Omental fat pad (tissue), 4 donors: ENCODE measurements at places on chromosomes 7 and 10.

DNA sequence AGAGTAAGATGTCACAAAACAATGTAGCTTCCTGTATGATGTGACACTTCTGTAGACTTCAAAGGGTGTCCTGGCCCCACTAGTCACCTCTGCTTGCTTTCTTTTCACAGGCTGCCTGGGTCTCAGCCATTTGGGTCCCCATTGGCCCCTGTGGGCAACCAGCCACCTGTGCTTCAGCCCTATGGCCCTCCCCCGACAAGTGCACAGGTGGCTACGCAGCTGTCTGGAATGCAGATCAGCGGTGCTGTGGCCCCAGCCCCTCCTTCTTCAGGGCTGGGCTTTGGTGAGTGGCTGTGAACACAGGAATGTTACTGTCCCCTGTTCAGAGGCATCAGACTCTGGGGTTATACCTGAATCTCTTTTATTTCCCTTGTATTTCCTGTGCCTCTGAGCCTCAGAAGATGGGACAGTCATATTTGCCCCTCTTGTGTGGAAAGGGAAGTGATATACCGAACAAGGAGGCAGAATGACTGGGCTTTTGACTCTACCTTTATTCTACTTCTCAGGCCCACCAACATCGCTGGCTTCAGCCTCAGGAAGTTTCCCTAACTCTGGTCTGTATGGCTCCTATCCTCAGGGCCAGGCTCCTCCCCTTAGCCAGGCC, 15.4 kb downstream of the SEC24C start:
- no peak for DNase-seq

DNA sequence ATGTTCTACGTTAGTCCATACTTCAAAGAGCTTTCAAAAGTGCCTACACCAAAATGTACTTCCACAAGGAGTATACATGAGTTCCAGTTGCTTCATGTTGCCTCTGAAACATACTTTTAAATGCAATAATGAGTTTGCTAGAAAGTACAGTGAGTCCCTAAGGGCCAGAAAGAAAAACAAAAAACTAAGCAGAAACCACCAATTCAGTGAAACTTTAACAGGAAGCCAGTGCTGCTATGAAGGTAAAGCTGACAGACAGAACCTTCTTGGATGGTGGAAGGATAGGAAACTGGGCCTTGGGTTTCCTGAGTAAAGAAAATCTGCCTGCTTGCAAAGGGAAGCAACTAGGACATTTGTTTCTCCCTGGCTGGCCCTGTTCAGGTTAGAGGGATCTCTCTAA, 104.2 kb downstream of the CTTNBP2 start:
- no peak for DNase-seq

DNA sequence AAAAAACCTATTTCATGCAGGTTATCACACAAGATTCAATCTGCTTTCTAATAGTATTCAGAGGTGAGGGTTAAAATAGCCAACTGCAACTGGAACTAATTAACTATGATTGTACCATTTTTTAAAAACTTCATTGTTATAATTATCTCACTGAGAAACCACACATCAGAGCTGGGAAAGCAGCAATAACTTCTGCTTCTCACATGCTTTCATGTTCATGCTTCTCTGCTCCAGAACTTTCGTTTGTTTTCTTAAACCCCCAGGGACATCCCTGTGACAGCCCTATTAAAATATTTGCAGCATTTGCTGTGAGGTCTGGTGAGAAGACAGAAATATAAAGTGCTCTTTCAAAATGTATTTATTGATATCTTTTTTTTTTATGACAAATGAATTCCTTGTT, 389.0 kb upstream of the SORCS1 start:
- no peak for DNase-seq

- DNase-seq = no peak
These were observed 58.7 kb upstream of the COMTD1 start for GRCh38 chr10:75294518-75294865.

- no peak for DNase-seq
These were observed 34.5 kb downstream of the GOT1 start for GRCh38 chr10:99395750-99396445.

- DNase-seq = no peak
These were observed 64.9 kb upstream of the ADRB1 start for GRCh38 chr10:113978802-113979201.

- no peak for DNase-seq
These were observed 183.7 kb downstream of the SORCS1 start for GRCh38 chr10:106980495-106981451.

GRCh38 chr7:31335884-31336201, 4.7 kb downstream of the NEUROD6 start:
- no peak for DNase-seq

DNA sequence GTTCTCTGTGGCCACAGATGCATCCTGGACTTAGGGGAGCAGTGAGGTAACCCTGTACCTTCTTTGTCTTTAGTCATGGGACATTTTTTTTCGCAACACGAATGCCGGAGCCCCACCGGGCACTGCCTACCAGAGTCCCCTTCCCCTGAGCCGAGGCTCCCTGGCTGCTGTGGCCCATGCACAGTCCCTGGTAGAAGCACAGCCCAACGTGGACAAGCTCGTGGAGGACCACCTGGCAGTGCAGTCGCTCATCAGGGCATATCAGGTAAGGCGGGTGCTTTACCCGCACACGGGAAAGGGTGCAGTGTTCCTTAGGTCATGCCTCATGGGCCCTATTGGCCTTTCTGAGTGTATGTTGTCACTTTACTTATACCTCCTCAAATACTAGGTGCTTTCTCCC, 38.8 kb downstream of the OGDH start:
- DNase-seq = no peak

- DNase-seq = no peak
These were observed 180.9 kb downstream of the REEP3 start for GRCh38 chr10:63702092-63702491.

DNA sequence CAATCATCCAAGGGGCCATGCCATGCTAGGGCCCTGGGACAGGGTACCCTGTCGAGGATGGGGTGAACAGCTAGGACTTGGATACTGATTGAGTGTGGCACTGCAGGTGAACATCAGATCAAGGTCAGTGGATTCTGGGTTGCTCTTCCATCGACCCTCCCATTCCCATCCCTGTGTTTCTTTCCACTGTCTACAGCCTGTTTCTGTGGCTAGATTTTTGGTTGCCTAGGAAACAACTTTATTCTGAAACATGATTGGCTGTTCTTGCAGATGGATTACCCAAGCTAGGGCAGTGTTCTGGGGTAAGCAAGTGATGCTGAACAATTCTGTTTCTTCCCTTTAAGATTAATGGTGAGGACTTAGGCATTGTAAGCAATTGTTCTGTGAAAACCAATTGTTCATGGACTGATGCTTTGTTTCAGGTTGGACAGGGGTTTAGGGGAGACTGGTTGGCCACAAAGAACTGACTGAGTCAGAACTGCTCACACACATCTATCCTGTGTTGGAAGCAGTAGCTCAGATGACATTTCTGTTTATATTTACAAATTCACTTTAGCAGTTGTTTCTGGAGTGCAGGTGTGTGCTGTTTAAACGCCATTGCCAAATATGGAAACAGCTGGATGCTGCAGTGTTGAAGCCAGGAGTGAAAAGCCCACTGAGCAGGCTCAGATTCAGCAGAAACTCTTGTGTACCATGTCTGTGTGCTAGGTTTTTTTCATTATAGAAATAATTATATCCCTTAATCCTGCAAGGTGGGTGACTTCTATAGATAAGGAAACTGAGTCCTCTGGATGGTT, 102.3 kb upstream of the BTBD16 start:
- no peak for DNase-seq

DNA sequence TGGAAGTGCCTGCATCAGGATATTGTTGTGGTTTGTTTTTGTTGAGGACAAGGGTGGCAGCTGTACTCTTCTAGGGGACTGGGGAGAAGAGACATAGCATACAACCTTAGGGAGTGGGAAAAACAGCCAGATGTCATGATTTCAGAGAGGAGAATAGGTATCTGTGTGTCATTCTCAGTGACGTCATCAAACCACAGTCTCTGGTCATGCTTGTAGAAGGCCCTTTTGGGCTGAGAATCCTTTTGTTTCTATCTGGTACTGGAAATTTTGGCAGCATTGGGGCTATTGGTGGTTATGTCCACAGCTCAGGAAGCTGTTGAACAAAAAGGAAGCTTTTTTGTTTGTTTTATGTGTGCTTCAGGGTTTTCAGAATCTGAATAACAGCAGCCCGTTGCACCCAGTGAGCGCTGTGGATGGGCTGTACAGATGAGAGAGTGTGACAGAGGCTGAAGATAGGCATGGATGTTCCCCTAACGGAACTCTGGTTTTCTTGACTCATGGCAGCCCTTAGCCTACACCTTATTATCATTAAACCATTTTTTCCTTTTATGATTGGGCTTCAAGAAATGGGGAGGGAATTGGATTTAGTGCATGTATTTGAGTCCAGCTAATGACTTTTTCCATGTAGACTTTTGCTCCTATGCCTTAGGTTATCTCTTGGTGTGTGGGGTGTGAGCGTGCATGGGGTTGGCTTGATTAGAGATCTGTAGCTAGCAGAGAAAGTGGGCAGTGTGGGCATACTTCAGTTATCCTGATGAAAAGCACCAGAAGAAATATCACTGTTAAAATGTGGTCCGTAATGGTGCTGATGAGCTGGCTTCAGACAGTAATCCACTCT, 65.7 kb downstream of the SND1 start:
- no peak for DNase-seq

GRCh38 chr10:126669168-126669567, 1.3 kb downstream of the C10orf90 start:
- no peak for DNase-seq

- no peak for DNase-seq
These were observed 9.9 kb upstream of the SRRM3 start for GRCh38 chr7:76191783-76192240.

- DNase-seq = no peak
These were observed 77.9 kb upstream of the PDGFA start for GRCh38 chr7:597348-598178.

DNA sequence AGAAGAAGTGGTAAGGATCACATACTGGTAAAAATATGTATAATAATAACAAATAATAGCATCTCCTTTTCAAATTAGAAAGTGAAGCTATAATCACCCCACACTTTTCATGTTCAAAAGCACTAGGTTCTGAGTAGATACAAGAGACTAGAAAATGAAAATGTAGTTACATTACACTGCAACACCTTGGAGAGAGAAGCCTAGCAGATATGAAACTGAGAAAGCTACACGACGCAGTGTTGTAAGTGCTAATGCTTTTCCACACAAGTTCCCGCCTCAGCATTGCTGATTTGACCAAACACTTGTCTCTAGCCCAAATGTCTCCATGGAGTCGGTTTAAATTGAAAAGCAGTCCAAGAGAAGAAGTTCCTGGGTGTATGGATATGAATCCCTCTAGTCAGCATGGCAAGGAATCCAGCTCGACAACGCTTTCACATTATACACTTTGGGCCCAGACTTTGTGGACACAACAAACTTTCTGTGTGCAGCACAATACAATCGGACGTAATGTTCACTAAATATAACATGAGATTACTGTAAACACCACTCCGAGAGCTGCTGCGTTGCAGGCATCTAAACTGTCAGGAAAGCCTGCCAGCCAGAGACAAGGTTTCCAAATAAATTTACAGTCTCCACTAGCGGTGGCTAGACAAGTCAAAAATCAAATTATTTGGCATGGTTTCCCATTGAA, 1.7 kb downstream of the PDE1C start:
- no peak for DNase-seq

GRCh38 chr10:99370993-99371392, 41.8 kb downstream of the CNNM1 start:
- DNase-seq = no peak

DNA sequence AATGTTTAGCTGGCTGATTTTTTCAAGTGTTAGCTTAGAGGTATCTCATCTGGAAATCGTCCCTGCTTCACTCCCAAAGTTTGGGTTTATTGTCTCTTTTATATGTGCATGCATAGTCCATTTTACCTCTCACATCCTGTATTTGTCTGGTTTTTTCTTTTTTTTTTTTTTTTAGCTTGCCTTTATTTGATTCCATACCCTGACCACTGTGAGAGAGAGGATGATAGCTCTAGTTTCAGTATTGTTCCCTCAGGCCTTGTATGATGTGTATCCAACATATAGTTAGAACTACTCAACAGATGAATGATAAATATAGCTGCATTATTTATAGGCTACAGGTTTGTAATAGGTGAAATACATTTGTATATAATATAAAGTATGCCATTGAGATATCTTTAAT, 29.9 kb downstream of the PCGF5 start:
- DNase-seq = no peak

- no peak for DNase-seq
These were observed 1270.2 kb upstream of the SORCS1 start for GRCh38 chr10:108434559-108435252.

GRCh38 chr7:124713086-124713485, 52.5 kb downstream of the GPR37 start:
- DNase-seq = no peak
